ENCODE measurements at places on chromosomes 2 and 18. TPM values are rescaled to one million over a fixed set of nuclear protein-coding genes. Genes with fewer than 3 reads are reported as not detected.

DNA sequence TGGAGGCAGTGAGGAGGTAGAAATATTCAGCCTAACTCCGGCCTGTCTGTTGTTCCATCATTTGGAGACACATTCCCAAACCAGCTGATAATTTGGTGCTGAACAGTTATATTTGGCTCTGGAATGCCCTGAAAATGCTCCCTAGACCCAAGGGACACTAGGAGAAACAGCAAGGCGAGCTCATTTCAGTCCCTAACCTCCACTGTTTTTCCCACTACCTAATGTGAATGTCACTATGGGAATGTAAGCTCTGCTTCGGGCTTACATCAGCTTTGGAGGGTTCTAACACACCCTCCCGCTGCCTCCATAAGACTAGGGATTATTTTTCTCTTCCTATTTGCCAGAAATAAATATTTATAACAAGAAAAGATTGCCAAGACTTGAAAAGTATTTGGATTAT lies 103.5 kb downstream of the ANTXR1 start:
- no peak for DNase-seq

- DNase-seq = no peak
Measured at GRCh38 chr2:228600265-228600664, 418.8 kb upstream of the SPHKAP start.

GRCh38 chr2:40545645-40546044 lies 93.8 kb upstream of the SLC8A1 start:
- no peak for DNase-seq

DNA sequence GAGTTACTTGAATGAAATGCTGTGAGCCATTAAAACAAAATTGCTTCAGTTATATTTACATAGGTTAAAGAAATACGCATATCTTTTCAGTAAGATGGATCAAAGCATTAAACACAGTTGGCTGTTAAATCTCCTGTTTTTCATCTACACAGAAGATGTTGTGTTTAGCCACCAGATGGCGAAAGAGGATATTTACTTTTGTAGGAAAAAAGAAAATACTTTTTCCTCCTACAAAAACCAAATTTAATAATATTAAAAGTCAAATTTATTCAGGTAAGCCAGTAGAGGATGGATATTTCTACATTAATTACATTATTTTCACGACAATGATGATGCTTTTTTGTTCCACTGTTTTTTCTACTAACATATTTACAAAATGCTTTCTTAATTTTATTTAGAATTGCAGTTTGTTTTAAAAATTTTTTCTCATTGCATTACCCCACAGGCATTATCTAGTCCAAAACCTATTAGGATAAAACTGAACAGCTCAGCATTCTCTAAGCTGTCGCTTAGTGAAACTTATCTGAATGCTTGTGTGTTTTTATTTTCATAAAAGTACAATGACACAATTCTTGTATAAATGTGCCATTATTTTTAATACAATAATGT lies 173.7 kb downstream of the ASXL3 start:
- DNase-seq = no peak

DNA sequence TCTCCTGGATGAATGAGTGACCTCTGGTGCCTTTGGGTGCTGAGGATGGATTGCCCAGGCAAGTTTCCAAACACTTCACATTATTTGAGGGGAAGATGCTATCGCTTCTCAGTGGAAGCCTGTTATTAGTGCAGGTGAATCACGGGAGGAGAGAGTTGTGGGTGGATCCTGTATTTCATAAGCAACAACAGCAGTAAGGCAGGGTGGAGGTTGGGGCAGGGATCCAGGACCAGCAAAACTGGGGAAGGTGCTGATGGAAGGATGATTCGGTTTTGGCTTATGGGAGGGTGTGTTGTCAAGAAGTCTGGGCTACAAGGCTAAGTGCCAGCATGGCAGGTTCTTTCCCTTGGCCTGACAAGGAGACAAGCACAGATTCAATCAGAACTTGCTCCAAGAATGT lies 37.7 kb upstream of the SETBP1 start:
- DNase-seq = no peak

Gene TMEM200C
- not detected for total RNA-seq

- DNase-seq = no peak
Measured at GRCh38 chr2:43154685-43155084, 71.7 kb downstream of the ZFP36L2 start.

Gene ASAP2
- total RNA-seq = 24.2 TPM

DNA sequence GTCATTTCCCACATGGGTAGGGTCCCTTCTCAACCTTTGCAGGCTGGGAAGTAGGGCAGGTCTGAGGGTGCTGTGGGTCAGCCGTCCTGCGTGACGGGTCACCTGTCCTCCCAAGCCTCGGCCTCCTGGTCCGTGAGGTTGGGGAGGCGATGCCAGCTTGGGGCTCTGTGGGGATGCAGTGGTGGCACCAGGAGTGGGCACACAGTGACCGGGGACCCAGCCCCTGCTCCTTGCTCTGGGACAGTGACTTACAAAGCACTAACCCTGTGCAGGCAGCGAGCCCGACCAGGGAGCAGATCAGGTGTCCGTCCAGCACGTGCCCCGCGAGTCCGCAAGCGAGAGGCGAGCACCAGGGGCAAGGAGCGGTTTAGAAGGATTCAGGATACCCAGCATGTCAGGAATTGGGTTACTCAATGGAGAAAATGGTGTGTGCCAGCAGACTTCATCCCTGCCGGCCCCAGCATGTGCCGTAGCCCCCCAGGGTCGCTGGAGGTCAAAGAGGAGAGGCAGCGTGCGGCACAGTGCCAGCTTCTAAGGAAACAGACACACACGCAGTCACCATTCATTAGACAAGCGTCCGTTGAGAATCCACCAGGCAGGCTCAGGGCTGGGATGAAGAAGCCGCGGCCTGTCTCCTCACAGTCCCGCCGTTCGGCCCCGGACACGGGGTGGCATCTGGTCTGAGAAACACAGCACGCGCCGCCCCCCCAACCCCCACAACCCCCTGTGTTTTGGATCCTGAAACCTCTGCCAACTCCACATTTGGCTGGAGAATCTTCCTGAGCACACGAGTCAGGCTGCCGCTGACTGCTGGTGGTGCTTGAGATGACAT lies 11.7 kb downstream of the COLEC11 start:
- DNase-seq = no peak

DNA sequence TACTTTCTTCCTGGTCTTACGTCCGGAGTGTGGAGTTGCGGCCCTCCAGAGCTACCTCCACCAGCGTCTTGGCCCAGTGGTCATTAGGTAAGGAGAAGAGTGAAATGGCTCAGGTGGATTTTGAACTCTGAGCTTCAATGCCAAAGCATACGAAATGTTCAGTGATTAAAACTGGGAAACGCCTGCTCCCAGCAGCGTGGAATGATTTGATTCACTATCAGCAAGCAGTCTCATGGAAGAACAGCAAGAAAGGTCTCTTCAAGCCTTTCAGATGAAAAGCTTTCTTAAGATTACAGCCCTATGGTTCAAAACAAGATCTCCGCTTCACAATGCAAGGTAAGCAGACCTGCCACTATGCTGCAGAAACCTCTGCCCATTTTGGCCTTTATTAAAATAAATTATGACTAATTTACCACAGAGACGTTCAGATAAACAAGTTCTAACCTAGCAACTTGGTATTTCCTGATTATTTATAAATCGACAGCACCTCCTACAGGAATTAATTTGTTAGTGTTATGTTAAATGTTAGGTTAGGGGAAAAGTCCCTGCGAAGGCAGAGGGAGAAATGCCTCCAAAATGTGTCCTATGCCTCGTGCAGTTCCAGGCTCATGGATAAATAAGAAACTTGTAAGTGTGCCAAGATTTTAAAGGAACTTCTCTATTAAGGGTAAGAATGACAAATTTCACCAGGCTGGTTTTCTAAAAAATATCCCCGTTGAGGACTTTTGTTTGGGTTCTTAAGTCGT lies 10.1 kb downstream of the SP9 start:
- DNase-seq = no peak

Gene TRABD2A
- total RNA-seq = 7.3 TPM

Gene CCT4
- total RNA-seq = 84.2 TPM

DNA sequence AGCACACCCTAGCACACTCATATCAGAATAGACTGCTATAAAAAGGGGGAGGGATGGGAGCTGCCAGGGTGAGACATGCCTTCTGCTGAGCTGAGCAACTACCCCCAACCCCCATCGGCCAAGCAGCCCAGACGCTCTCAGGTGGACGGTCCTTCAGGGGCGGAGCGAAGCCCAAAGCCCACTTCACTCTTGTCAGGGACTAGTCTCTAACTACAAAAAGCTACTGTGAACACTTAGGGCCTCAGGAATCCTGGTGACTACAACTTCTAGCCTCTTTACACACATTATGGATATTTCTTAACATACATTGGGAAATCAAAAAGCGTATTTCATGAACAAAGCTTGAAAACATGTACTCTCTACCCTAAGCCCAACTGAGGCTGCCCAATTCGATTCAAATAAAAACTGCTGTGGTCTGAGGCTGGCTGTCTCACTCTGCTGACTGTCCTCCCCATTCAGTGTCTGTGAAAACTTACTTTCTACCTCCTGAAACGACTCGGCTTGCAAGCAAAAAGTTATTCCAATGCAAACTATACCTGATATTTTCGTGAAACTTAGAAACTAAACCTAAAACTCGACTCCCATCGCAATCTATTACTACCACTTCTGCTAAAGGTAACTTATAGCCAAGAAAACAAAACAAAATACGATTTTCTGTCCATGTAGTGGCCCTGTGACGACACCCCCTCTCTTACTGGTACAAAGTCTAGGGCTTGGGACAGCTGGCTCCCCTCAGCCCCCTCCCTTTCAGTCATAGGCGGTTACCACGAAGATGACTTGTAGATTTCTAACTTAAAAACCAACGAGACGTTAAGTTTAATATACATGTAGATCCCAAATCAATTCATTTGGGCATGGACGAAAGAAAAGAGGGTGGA lies 1.2 kb downstream of the SERTAD2 start:
- DNase-seq = no peak

DNA sequence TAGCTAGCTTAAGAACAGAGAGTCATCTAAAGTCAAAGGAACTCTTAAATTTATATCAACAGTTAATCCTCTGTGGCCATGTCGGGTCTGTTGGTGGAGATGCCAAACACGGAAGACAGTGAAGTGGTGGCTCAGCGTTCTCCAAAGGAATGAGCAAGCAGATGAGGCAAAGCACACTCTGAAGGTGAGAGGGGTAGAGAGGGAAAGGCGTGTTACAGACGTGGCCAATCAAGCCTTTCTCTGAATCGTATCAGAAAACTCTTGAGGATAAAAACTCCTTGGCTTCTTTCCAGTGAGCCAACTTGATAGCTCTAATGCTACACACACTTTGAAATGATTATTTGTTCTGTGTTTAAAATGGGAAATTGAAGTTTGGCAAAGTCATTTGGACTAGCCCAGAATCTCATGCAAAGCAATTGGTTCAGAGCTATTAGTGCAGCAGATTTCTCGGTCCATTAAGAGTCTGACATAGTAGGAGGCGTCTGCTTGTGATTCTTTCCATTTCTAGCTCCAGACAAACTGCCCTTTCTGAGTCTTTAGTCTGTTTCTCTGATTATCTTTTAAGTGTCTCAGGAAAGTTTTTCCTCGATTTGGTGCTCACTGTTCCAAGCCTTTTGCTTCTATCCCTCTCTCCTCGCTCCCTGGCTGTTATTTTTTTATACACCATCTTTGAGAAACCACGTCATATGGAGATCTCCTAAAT lies 57.5 kb upstream of the CPO start:
- DNase-seq = no peak

- DNase-seq = no peak
Measured at GRCh38 chr2:164257742-164258141, 363.5 kb downstream of the GRB14 start.

DNA sequence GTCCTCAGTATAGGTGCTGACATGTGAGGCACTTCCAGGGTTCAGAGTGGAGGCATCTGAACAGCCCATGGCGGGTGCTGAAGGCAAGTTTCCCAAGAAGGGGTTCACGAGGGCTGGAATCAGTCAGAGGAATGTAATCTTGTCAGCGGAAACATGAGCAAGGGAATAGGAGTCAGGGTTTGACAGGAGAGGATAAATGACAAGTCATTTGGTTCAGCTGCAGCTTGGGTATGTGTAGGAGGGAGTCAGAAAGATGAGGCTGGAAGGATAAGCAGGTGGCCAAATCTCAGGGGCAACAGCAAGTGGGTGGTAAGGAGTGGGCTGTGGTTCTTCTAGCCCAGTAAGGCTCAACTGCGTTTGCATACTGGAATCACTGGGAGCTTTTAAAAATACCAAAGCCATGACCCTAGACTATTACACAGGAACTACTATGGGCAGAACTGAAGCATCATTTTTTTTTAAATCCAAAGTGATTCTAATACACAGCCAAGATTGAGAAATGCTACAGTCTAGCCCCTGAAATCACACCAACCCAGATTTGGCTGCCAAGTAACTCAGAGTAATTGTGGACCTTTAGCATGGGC lies 41.8 kb upstream of the NAB1 start:
- no peak for DNase-seq

Data from omental fat pad (tissue), 4 donors.